ENCODE measurements at places on chromosomes 16 and 17.

- no peak for DNase-seq
These were observed 5.8 kb downstream of the ARMC7 start for GRCh38 chr17:75115555-75115954.

- DNase-seq, result no peak
These were observed 641 bp downstream of the SBK1 start for GRCh38 chr16:28292731-28293600.

GRCh38 chr16:54282202-54282927 is 4.2 kb downstream of the IRX3 start:
- peak; percentile 20 for DNase-seq

DNA sequence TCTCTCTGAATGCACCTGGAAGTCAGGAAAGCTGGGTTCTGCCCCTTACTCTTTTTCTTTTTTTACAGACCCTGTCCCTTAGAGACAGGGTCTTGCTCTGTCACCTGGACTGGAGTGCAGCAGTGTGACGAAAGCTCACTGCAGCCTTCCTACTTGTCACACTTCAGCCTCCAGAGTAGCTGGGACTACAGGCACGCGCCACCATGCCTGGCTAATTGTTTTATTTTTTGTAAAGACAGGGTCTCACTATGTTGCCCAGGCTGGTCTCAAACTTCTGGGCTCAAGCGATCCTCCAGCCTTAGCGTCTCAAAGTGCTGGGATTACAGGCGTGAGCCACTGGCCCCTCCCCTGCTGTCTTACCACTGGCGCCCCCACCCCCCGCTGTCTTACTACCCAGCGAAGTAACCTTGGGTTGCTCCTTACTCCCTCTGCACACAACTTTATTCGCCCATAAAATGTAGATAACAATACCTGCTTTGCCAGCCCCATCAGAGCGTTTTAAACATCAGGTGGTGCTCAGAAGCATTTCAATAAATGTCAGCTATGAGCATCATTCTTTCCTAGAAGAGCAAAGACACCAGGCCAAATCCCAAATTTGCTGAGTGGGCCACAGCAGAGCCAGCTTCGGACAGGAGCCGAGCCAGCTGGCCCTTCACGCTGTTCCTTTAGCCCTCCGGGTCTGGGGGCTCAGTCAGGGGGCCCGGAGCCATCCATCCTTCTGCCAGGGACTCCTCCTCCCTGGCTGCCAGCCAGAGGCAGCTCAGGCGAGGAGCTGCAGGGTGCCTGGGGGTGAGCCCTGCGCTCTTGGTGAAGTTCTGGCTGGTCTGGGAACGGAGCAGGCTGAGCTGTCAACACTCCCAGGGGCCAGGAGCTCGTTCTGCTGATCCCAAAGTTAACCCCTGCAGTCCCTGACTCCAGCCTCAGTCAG is 24.4 kb downstream of the SRL start:
- DNase-seq, result no peak
